Renal cortex interstitium (tissue), 15 donors: ENCODE measurements at places on chromosomes 1 and 21.

DNA sequence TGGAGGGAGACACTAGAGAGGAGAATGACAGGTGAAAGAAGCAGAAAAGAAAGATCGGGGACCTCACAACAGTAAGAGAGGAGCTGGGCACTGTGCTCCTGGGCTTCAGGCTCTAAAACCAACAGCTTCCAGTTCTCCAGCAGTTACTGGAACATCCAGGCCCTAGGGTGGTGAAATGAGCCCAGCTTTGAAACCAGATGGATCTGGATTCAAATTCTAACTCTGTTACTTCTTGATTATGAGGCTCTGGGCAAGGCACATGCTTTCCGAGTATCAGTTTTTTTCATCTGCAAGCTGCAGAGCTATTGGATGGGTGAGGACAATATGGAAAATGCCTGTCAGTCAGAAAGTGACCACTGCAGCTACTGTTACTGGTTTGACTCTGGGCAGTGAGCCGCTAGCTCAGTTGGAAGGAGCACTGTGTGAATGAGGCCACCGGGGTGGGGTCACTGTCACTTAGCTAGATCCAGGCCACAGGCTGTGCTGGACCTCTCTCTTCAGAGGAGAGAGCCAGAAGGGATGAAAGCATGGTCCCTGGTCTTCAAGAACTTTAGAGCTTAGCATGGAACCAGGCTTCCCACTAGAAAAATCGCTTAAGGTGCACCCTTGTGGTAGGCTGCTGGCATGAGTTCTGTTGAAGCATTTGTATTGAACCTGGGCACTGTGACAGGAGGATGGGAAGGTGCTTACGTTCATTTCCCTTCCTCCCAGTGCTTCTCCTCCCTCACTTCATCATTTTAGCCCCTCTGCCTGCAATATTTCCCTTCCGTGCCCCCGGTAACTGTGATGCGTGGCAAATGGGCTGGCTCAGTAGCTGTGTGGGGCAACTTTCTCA lies 12.2 kb downstream of the PLEKHO1 start:
- DNase-seq, result no peak

GRCh38 chr1:154808909-154809262 lies 61.2 kb downstream of the KCNN3 start:
- no peak for DNase-seq

GRCh38 chr1:179353546-179353945 lies 12.2 kb upstream of the AXDND1 start:
- no peak for DNase-seq

- no peak for DNase-seq
These were observed 8.5 kb upstream of the B4GALT3 start for GRCh38 chr1:161185732-161186311.

DNA sequence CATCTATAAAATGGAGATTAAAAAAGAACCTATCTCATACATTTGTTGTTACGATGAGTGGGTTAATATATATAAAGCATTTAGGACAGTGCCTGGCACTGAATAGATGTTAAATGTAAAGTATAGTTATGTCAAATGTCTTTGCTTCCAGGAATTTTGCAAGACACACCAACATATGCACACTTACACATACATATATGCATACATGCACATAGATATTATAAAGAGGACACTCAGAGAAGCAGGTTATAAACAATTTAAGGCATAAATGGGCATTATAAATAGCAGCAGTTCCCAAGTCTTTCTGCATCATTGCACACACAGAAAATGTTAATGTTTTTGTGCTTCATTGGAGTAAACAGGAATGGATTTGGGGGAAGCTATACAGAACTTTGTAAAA lies 13.3 kb downstream of the CYP4X1 start:
- DNase-seq, result no peak
